NCI-H1436 (cell line): ENCODE measurements at places on chromosomes 6 and 20.

- DNase-seq: no peak
These were observed 29.0 kb upstream of the MPC1 start for GRCh38 chr6:166411721-166412151.

DNA sequence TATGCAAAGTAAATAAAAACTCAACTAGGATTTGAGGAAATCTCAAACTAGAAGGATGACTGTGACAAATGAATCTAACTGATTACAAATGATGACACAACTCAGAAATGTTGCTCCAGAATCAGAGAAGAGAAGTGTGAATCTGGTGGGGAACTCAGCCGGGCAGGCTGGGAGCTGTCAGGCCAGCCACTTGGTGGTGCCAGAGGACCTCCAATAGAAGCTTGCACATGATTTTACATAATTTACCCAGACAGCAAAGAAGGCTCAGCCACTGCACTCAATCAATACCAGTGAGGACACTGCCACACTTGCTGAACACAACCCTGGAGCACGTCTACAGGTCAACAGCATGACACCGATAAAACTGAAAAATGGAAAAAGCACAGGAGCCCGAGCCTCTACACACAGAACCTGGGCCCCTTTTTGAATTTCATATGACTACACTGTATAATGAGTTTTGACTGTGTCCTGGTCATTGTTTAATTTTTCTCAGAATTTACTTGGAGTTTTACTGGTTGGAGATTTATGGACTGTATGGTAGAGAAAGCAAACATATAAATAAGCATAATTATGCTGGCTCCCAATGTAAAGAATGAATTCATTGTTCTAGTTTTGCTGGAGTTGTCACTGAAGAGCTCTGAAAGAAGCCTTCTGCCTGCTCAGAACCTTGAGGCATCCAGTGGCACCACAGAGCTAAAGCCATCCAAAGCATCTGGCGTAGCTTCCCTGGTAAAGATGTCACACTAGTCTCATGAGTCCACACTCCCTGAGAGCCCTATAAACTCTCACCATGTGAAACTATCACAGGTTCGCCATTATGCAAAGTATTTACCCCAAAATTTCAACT lies 296.5 kb downstream of the THBS2 start:
- DNase-seq: peak; percentile 58

- DNase-seq: peak; percentile 94
These were observed 10.7 kb downstream of the DLL1 start for GRCh38 chr6:170279977-170280688.

- no peak for DNase-seq
These were observed 104.8 kb upstream of the HDAC2 start for GRCh38 chr6:114075777-114076176.

DNA sequence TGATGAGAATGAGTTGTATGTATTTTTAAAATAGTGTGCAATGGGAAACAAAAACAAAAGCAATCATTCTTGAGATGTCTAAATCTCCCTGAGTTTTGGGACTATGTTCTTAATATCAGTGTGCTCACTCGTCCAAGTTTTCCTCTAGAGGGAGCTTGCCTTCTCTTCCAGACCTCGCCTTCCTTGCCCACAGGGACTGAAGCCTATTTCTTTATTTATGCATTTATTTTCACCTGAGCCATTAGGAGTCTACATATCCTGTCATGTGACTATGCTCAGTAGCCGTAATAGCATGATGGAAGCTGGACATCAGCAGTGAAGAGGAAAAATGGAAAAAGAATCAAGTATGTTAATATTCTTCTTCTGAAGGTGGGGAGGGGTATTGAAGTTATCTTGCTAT lies 131.2 kb downstream of the SH3BGRL2 start:
- peak; percentile 16 for DNase-seq

DNA sequence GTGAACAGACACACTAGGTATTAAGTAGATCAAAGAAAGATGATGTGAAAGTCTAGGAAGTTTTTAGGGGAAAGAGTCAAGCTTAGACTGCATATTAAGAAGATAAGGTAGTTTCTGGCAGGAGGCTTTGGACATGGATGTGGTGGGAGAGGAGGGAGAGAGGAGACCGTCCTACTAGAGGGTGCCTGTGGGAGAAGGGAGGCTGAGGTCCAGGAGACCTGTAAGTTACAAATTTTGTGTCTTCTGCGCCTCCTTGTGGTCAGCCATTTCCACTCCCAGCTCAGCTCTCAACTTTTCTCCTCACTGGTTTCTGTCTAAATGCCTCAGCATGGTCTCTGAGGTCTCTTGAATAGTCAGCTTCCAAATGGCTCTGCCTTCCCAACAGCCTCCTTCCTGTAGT lies 193.5 kb downstream of the UNC5CL start:
- DNase-seq: no peak

DNA sequence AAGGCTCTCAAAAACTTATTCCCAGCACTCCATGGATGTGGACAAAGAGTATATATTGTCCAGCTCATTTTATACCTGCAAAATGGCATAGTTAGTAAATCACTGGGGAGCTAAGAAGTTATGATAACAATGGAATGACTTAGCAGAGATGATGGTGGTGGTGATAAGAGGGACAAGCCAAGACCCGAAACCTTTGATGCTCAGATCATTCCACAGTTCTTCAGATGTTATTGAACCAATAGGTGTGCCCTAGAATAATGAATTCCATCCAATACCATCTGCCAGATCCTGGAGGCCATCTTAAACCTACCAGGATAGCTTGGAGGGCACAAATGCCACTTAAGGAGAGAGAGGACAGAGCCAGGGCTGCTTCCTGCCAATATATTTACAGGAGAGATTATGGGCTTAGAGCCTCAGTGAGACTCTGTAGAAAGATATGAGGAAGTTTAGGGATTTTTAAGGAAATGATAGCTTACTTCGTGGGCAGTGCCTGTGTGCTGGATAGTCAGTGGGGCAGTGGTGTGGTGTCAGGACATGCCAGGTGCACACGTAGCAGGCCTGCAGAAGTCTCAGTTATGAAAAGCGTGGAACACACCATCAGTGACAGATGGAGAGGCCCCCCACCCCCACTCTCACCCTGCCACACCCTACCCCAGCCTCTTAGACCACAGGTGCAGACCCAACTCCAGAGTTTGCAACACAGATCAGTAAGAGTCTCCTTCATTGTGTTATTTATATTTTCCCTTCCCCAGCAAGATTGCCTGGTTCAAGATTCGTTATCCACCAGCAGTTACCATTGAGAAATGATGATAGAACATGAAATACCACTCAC lies 209.7 kb upstream of the SUPT3H start:
- DNase-seq: no peak

- DNase-seq: peak; percentile 88
These were observed 68.8 kb downstream of the TSHZ2 start for GRCh38 chr20:53040693-53041589.

DNA sequence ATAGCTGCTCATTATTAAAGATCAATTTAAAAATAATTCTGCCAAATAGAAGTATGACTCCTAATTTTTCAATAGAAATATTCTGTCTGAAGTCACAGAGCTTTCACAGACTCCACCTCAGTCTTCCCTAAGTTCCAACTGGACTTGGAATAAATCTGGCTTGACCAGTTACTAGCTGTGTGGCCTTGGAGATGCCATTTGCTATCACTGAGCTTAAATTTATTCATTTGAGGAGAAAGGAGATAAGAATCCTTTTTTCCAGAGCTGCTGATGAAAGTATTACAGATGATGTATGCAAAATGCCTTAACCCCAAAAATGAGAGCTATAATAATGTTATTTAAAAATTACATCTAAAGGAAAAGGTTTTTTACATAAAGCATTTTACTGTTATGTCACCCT lies 125.0 kb downstream of the GJA1 start:
- no peak for DNase-seq

DNA sequence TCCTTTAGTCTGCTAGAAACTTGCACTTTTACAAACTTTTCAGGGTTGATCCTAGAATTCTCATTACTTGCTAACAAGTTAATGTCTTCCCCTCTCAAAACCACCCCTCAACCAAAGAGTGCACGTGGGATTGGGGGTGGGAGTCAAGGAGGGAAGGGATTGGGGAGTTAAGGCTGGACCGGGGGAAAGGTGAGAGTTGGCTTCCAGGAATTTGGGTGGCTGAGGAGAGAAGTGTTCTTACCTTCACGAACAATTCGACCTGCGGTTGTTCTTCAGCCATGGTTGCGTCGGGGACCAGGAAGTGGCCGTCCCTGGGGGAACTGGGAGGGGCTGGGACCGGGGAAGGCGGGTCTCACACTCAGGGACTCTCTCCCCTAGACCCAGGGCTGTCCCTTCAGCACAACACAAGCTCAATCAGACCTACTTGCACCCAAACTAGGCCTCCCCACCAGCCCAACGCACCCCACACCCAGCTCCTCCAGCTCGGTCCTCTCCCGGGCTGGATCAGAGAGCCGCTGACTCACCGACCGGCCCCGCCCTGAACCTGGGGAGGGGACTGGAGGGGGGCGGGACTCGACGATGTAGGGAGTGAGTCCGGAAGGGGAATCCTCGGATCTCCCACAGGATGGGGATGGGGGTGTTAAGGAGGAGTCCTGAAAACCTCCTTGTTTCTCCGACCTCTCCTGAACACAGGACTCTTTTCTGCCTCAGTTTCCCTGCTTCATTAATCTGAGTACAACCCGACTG lies at the start of gene CLIC1:
TSS of gene CLIC1 (minus strand) at position 510 of the 747 bp plus-strand sequence. CDS start at position 280, 230 bp downstream.
- peak; percentile 69 for DNase-seq

DNA sequence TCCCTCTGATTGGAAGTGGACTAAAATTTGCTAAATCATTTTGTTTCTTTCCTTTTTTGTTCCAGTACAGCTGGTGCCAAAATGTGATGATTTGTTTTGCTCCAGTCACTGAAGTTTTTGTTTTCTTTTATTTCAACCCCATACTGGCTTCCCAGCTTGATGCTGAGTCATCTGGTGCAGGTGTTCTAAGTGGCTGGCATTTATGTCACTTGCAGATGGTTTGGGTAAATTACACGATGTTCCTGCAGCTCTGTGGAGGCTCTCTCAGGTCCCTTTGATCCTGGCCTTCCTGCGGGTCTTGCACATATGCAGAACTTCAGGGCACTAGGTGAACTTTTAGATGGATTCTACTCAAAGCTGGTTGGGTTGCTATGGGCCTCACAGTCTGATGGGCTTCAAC lies 577.7 kb downstream of the HAO1 start:
- DNase-seq: no peak

- no peak for DNase-seq
These were observed 244.7 kb upstream of the PRND start for GRCh38 chr20:4476903-4477500.

GRCh38 chr20:53918949-53919361 lies 151.4 kb downstream of the BCAS1 start:
- peak; percentile 14 for DNase-seq

- DNase-seq: no peak
These were observed 889 bp upstream of the FLOT1 start for GRCh38 chr6:30743099-30744053.

DNA sequence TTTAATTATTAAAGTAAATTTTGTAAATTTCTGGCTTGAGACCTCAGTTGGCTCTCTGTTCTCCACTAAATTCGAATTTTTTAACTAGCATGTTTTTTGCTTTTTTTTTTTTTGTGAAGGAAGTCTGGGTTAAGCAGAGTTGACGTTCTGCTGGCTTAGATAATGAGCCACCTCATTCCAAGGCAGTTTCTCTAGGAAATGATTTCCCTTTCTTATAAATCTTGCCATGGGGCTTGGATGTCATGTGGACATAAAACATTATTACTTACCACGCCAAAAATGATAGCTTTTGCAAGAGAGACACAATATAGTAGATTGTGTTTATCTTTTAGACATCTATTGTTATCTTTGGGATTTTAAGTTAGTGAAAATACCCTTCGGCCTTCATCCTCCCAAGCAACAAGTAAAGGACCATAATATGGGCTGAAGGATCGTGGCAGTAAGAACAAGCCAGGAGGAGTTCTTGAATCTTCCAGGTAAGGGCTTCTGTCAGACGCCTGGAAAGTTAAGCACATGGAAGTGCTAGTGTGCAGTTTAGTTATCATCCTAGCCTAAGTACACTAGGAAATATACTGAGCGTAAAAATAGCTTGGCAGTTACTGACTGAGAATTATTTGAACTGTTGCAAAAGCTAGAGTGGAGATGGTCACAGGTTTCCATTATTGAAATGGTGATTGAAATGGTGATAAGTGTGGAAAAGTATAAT lies 30.7 kb downstream of the ADGRG6 start:
- no peak for DNase-seq

GRCh38 chr6:33700391-33701050 lies 11.0 kb downstream of the UQCC2 start:
- peak; percentile 36 for DNase-seq

DNA sequence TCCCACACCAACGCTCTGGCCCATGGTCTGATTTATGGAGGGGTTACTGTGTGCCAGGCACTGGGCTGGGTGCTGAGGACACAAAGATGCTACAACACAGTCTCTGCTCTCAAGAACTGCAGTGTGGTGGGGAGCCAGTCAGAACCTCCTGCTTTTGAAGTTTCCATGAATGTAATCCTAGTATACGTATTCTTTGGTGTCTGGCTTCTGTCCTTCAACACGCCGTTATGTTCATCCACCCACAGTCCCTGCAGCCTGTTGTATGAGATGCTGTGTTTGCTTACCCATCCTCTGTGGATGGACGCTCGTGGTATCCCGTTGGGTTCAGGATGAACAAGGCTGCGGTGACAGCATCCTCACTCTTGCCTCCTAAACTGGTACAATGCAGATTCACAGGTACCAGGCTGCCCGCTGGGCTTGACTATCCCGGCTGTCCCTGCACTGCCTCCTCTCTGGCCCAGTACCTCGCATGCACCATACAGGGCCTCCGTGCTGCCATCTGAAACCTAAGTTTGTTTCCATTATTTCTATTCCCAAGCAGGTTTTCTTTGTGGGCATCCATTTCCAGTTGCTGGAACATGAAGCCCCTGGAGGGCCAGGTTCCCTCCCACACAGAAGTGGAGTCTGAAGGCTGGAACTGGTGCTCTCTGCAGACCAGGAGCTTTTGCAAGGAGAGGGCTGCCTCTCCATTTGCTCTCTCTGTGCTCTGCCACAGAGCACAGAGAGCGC lies 364.5 kb downstream of the ZFAND3 start:
- no peak for DNase-seq

DNA sequence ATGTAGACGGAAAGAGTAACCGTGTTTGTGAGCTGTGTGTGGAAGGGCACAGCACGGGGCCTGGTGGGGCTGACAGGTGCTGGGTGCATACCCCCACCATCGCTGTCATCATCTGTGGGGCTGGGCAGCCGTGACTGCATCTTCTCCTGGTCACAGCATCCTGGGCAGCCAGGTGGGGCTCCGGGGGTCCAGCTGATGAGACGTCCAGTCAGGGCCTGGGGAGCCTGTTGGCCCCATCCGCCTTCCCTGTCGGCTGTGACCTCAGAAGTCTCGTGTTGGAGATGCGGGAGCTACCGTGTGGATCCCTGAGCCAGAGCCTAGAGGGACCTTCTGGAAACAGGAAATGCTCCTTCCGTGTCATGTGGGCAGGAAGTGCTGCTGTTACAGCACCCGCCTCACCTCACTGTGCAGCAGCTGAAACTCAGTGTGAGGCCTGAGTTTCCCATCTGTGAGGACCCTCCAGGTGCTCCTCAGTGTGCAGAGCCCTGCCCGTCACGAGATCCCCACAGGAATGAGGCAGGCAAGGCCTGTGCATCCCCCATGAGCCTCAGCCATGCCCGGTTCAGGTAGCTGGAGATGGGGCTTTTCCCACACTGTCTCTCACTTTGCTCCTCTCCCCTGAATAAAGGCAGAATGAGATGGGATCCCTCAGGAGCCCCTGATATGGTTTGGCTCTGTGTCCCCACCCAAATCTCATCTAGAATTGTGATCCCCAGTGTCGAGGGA lies 108.7 kb downstream of the ERMARD start:
- DNase-seq: no peak
